WTC11 (cell line): ENCODE measurements at places on chromosomes 4 and X.
A peak's percentile ranks its signal among the peaks of the same experiment; 100 is the strongest.

GRCh38 chr4:8537041-8537461 lies 43.1 kb upstream of the GPR78 start:
- DNase-seq: no peak

DNA sequence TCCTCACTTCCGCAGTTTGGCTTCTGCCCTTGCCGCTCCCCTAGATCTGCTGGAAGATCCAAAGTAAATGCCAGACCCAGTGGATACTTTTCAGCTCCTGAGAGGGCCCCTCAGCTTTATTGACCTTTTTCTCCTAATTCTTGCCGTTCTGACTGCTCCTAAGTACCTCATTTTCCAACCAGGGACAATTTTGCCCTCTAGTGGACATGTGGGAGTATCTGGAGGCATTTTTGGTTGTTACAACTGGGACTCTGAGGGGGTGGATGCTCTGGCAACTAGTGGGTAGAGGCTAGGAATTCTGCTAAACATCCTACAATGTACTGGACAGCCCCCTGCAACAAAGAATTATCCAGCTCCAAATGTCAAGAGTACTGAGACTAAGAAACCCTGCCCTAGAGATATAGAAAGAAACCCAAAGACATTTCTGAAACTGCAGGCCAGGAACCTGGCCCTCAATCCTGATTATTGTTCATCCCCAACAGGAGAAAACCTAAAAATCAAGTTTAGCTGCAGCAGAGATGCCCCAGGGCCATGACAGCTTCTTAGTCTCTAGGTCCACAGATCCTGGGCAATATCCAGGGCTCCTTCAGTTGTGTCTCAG lies 3.4 kb downstream of the TEX13B start:
- no peak for DNase-seq

DNA sequence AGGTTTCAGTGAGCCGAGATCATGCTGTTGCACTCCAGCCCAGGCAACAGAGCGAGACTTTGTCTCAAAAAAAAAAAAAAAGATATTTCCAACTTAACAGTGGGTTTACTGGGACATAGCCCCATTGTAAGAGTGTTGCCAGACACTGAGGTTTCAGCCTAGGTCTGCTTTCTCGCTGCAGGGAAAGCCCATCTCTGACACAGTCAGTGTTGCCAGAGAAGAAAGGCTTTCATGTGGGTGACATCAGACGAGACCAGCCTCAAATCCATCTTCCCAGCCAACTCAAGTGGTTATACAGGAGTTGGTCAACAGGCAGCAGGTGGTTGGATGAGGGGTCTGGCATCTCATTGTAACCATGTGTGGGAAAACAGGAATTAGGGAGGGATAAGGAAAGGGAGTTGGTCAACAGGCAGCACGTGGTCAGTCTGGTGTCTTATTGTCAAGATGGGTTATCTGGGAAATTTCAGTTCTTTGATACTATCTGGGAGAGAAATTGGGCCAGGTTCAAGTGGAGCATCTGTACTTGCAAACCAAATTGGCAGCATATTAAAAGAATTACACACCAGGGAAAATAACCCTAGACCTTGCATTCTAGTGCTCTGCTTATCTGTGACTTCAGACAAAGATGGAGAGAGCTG lies 41.1 kb downstream of the NELFA start:
- no peak for DNase-seq

DNA sequence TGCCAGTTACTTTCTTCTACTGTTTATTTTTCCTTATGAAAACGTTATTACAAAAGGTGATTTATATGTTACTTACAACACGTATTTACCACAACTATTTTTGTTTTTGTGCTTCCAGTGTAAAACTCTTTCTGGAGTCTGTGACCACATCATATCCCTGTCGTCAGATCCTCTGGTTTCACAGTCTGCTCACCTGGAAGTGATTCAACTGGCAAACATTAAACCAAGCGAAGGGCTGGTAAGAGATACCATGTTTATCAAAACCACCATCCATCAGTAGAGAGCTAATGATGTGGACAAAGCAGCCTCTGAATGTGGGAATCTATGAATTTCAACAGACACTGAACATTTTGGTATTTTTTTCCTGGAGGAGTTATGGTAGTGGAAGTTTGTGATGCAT lies 116.1 kb downstream of the CNKSR2 start:
- no peak for DNase-seq

DNA sequence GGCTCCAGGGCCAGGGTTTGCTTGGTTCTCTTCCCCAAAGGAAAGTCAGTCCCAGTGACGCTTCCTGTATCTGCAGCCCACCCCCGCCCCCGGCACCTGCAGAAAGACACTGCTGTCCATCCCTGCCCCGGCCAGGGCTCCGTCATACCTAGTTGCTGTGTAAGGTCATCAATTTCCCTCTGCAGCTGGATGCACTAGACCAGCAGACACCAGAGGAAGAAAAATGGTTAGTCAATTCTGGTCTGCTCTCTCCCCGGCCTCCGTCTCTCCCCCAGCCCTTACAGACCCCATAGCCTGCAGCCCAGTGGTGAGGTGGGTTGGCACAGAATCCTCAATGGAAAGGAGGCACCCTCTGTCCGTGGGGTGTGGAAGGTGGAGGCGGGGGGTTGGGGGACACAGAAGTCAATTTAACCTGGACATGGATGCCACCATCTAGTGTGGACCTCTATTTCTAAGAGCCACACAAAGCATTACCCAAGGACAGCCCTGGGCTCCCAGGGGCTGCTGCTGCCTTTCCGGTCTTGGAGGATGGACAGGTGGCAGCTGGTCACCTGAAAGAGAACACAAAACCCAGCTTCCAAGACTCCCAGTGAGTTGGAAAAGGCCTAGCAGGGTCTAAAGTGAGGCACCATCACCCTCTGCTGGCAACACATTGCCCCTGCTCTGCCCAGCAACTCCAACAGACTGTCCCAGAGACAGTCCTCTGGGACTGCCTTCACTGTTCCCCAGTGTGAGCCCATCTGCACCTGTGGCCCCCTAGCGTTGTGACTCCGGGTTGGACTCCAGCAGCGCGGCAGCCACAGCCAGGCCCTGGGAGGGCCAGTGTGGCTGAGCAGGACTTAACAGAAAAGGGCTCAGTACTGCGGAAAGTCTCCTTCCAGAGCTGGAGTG lies 40.2 kb upstream of the NHSL2 start:
- peak; percentile 60 for DNase-seq

GRCh38 chr4:91611782-91612181 lies 692.0 kb upstream of the GRID2 start:
- no peak for DNase-seq

GRCh38 chr4:120616041-120616440 lies 306.5 kb downstream of the PRDM5 start:
- no peak for DNase-seq

- no peak for DNase-seq
Observed at GRCh38 chrX:47206316-47206715, 12.2 kb upstream of the CDK16 start.

DNA sequence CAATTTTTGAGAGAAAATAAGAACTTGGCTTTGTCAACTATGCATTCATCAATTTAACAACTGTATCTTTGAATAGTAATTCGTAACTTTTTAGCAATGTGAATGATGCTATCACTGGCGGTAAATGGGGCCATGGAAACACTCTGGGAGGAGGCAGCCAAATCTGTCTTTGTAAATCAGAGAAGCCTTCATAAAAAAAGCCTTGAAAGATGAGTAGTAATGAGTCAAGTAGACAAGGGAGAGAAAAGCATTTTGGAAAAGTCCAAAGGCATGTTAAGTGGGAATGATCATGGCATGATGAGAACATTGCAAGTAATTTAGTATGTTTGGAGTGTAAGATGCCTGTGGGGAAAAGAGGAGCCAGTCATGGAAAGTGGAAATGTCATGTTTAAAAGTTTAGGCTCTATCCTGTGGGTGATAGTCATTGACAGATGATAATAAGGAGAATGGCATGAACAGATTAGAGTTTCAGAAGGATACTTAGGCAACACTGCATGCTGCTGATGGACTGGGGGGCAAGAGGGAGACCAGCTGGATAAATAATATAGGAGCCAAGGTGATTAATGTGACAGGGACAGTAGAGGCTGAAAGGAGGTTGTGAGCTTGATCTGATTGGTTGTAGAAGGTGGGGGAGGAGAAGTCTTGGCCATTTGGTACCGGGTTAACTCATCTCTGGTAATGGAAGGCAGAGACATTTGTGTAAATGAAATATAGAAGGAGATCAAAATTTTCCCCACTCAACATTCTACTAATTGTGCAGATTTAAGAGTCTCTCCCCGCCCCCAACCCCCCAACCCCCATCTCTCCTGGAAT lies 16.3 kb downstream of the SPRY1 start:
- no peak for DNase-seq

DNA sequence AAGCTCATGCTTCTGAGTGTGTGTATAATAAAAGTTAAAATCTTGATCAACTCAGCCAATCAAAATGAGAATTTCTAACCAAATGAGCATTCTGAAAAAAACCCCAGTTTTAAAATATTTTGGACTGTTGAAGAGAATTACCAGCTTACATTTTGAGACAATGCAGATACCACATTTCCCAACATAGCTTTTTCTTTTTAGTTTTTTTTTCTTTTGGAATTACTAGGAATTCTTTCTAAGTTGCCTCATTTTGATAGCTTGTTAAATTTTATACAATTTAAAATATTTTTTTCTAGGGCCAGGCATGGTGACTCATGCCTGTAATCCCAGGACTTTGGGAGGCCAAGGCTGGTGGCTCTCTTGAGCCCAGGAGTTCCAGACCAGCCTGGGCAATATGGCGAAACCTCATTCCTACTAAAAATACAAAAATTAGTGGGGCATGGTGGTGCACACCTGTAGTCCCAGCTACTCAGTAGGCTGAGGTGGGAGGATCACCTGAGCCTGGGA lies 2.2 kb downstream of the RP2 start:
- no peak for DNase-seq

- DNase-seq: no peak
Observed at GRCh38 chr4:85919200-85919887, 440.5 kb downstream of the MAPK10 start.
